ENCODE measurements at places on chromosomes 4 and X. TPM values are rescaled to one million over a fixed set of nuclear protein-coding genes. Genes with fewer than 3 reads are reported as not detected.

Gene SYTL5
- 18.9 TPM for total RNA-seq

DNA sequence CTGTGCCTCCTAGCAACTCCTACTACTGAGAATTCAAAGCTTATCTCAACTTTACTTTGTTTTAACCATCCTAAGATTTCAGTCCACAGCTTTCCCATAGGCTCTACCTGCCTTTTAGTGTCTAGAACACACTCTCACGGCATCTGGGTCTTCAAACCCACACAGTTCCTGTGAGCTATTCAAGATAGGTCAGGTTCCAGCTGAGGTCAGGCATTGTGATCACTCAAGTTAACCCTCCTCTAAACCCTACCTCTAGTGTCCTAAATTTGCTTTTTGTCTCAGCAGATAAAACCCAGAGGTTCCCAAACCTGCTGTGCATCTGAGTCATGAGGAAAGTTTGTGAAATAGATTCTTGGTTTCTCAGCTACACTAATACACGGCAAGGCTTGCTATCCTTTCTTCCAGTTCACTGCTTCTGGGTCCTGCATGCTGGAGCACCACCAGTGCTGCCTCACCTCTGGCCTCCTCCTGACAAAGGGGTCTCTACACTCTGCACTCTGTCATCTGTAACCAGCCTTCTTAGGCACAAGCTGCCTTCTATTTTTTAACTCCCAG is 324.6 kb upstream of the MAGEB2 start:
- DNase-seq: no peak

DNA sequence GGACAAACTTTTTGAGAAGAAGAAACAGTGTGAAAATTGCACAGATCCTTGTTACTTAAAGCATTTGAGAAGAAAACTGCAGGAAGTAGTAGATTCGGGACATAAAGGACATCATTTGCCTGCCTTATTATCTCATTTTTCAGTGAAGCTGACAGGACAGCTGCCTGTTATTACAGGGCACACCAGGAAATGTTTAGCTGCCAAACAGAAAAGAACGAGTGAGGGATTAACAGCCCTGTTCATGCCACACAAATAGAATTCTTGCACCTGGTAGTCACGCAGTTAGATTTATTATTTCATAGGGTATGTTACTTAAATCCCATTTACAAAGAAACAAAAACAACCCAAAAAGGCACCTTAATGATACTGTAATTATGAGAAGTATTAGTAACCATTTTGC is 100.6 kb downstream of the CHIC2 start:
- DNase-seq: no peak

Gene PABPC1L2A
- total RNA-seq: not detected

Gene SAT1
- 1,304 TPM for total RNA-seq

- no peak for DNase-seq
Observed at GRCh38 chrX:54446084-54446483, 5.9 kb downstream of the TSR2 start.

All from stomach (tissue), 19 donors.